Left kidney (tissue), 8 donors: ENCODE measurements at places on chromosomes 6 and 20. TPM values are rescaled to one million over a fixed set of nuclear protein-coding genes. Genes with fewer than 3 reads are reported as not detected.

VEGFA gene
- 312 TPM for polyA plus RNA-seq

CNR1 gene
- polyA plus RNA-seq, result 1.5 TPM

PTGIS gene
- polyA plus RNA-seq, result 33.0 TPM

ADAM33 gene
- 9.1 TPM for polyA plus RNA-seq

SLC29A1 gene
- polyA plus RNA-seq, result 30.8 TPM

RIN2 gene
- polyA plus RNA-seq, result 38.1 TPM

WRNIP1 gene
- polyA plus RNA-seq, result 51.9 TPM

NKX2-2 gene
- polyA plus RNA-seq, result not detected

SLC22A1 gene
- polyA plus RNA-seq, result 1.5 TPM

PSMB1 gene
- 216 TPM for polyA plus RNA-seq

ZNF292 gene
- polyA plus RNA-seq, result 53.6 TPM

EEF1A2 gene
- polyA plus RNA-seq, result 0.67 TPM

RNF114 gene
- 79.3 TPM for polyA plus RNA-seq

CTCFL gene
- polyA plus RNA-seq, result 2.8 TPM

NOL7 gene
- polyA plus RNA-seq, result 89.6 TPM

DEFB129 gene
- not detected for polyA plus RNA-seq

SSTR4 gene
- polyA plus RNA-seq, result not detected

PLA2G7 gene
- polyA plus RNA-seq, result 2.6 TPM

C6orf15 gene
- polyA plus RNA-seq, result not detected
